Vagina (tissue), 2 donors: ENCODE measurements at places on chromosomes 11 and 22.

DNA sequence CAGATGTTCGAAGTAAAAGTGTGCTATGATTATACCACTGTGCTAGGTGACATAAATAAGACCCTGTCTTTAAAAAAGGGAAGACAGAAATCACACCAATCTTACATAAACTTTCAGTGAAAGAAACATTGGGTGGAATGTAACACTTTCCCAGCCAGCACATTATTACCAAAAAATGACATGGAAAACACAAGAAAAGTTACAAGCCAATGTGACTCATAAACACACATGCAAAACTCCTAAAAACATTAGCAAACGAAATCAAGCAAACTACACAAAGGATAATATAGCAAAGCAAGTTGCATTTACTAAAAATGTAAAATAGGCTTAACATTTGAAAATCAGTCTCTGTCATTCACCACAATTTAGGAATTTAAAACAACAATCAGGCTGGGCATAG lies 47.0 kb downstream of the SBF2 start:
- DNase-seq = no peak
- no peak overlapping the region for H3K4me3 ChIP-seq
- no peak overlapping the region for H3K27ac ChIP-seq
- H3K36me3 ChIP-seq = no peaks in the 10 kb centered on the region
- peaks cover 9% of the 10 kb centered on the region for H3K4me1 ChIP-seq

GRCh38 chr11:82701847-82702520 lies 31.7 kb downstream of the FAM181B start:
- H3K27ac ChIP-seq = no peak overlapping the region
- no peak overlapping the region for H3K4me3 ChIP-seq
- no peaks in the 10 kb centered on the region for H3K27me3 ChIP-seq
- no peaks in the 10 kb centered on the region for H3K36me3 ChIP-seq
- DNase-seq = no peak

- no peak overlapping the region for H3K4me3 ChIP-seq
- DNase-seq = no peak
- no peaks in the 10 kb centered on the region for H3K4me1 ChIP-seq
- no peak overlapping the region for H3K27ac ChIP-seq
Measured at GRCh38 chr11:3609416-3610265, 32.2 kb downstream of the ART5 start.

- H3K4me1 ChIP-seq = peaks cover 18% of the 10 kb centered on the region
- H3K4me3 ChIP-seq = no peak overlapping the region
- H3K27ac ChIP-seq = no peak overlapping the region
- no peak for DNase-seq
- H3K27me3 ChIP-seq = no peaks in the 10 kb centered on the region
- no peaks in the 10 kb centered on the region for H3K36me3 ChIP-seq
Measured at GRCh38 chr11:86570451-86570850, 102.0 kb downstream of the ME3 start.

- H3K4me1 ChIP-seq = peaks cover 57% of the 10 kb centered on the region
- H3K4me3 ChIP-seq = no peak overlapping the region
- no peaks in the 10 kb centered on the region for H3K27me3 ChIP-seq
- H3K36me3 ChIP-seq = no peaks in the 10 kb centered on the region
- no peak for DNase-seq
Measured at GRCh38 chr11:7540830-7541555, 27.2 kb downstream of the PPFIBP2 start.
